EH (cell line): ENCODE measurements at places on chromosomes 5 and 9.

GRCh38 chr9:73073337-73074175, 78.1 kb upstream of the ANXA1 start:
- DNase-seq, result peak; percentile 88

DNA sequence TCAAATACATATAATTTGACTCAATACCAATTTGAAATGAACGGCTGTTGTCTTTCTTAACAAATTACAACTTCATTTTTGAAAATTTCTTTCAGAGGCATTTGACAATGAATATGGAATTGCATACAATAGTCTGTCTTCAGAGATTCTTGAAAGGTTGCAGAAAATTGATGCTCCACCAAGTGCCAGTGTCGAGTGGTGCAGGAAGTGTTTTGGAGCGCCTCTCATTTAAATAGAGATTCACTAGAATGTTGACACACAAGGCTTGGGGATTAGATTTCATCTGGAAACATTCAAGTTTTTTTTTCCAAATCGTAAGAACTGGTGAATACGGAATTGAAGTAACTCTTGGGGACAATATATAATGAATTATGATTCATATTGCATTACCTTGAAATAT, 8.1 kb downstream of the RPS6 start:
- DNase-seq, result no peak

- no peak for DNase-seq
These were observed 47.4 kb upstream of the TNFSF15 start for GRCh38 chr9:114853071-114853855.

- no peak for DNase-seq
These were observed 147.2 kb upstream of the KLF4 start for GRCh38 chr9:107636571-107637381.

- no peak for DNase-seq
These were observed 49.6 kb downstream of the NIPAL4 start for GRCh38 chr5:157509587-157509986.

GRCh38 chr9:129394061-129394885, 216.2 kb upstream of the IER5L start:
- DNase-seq, result no peak

GRCh38 chr5:55450050-55450765, 84.6 kb downstream of the PLPP1 start:
- peak; percentile 80 for DNase-seq

DNA sequence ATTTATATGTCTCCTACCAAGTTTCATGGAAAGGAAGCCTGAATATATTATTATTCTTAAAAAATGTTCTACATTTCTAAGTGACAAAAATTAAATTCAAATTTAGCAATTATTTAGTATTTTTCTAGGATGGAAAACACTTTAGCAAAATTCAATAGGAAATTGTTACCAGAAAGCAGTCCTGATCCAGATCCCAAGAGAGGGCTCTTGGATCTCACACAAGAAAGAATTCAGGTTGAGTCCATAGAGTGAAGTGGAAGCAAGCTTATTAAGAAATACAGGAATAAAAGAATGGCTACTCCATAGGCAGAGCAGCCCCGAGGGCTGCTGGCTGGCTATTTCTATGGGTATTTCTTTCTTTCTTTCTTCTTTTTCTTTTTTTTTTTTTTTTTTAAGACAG, 44.7 kb downstream of the LRRC70 start:
- DNase-seq, result no peak
